ENCODE measurements at places on chromosomes 7 and 10.
A peak's percentile ranks its signal among the peaks of the same experiment; 100 is the strongest.

GRCh38 chr10:71395621-71396020 lies 1.1 kb upstream of the CDH23 start:
- DNase-seq: no peak

- DNase-seq: no peak
Measured at GRCh38 chr10:28853195-28853594, 175.9 kb downstream of the BAMBI start.

GRCh38 chr7:76346097-76346496 lies 12.7 kb downstream of the YWHAG start:
- no peak for DNase-seq

DNA sequence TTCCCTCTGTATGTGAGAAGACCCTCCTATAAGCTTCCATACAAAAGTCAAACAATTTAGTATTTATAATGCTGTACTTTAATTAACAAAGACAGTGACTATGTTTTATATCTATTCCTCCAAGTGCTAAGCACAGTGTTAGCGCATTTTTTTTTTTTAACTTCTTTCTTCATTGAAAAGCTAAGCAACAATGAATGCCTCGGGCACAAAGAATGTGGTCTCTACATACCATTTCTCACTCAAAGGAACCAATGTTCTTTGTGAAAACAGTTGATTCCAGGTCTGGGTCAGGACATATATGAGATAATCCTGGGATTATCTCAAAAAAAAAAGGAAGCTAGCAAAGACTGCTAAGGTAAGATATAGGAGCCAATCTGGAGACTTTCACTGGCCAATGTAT lies 26.2 kb upstream of the REEP3 start:
- no peak for DNase-seq

DNA sequence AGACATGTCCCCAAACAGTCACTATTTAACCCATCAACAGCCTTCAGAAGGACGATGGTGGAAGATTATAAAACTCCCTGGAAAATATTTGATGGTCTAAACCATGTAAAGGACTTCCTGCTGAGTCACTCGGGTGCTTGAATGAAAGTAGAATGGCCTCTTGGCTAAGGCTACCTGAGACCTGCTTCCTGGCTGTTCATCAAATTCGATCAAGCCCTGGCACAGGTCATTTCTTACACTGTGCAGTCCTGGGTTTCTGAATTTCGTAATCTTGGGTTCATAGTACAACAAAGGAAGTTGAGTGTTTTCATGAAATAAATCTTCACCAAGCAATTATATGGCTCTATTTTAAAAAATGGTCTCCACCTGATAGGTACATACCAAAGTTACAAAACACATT lies 260.3 kb upstream of the RNF32 start:
- DNase-seq: no peak

DNA sequence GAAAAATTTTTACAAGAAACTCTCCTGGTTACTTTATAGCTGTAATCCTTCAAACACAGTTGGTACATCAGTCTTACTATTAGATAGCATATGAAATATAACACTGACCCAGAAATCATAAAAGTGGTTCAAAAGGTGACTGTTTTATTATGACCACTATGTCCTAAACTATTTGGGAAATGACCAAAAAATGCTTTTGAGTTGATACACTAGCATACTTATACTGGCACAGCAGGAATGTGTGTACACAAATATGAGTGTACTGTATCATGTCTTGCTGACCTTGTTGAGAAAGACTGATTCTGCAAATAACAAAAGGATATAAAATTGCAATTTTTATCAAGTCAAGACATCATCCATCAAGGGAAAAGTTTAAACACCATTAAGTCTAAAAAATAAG lies 24.3 kb downstream of the CSTF2T start:
- DNase-seq: no peak

- DNase-seq: no peak
Measured at GRCh38 chr7:38211940-38212339, 33.9 kb downstream of the STARD3NL start.

DNA sequence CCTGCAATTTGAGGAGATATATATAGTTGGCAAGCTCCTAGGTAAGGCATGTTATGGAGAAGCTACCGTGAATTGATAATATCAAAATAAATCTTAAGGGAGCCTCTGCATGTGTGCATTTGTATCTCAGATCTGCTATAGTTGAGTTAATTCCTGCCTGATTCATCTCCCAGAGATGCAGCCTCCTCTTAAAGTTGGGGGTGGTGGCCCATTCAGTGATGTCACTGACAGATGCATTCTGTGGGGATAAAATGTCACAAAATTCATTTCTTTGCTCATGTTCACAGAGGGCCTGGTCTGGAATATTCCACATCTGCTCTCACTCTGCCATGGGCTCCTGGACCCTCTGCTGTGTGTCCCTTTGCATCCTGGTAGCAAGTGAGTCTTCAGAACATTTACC lies 185.8 kb upstream of the PRSS1 start:
- no peak for DNase-seq

DNA sequence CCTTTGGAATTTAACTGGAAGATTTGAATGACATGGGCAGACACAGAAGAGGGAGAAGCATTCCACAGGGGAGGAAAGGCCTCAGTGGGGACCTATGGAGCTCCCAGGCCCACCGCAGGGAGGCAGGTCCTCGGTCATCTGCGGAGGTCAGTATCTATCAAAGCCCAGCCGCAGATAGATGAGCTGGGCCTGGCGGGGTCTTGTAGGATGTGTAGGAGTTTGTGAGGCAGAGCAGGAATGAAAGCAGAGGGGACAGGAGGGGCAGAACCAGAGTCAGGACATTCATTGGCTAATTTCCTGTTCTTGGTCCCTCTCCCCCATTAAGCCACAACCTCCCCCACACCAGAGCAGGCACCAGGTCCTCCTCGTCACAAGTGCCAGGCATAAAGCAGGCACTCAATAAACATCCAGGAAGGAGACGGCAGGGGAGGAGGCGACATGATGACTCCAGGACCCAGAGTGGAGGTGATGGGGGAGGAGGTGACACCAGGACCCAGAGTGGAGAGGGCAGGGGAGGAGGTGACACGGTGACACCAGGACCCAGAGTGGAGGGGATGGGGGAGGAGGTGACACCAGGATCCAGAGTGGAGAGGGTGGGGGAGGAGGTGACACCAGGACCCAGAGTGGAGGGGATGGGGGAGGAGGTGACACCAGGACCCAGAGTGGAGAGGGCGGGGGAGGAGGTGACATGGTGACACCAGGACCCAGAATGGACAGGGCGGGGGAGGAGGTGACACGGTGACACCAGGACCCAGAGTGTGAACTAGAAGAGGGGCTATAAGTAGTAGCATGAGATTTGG lies 83.7 kb upstream of the PDGFA start:
- DNase-seq: no peak

- DNase-seq: no peak
Measured at GRCh38 chr7:48563334-48563733, 361.0 kb upstream of the CDC14C start.

DNA sequence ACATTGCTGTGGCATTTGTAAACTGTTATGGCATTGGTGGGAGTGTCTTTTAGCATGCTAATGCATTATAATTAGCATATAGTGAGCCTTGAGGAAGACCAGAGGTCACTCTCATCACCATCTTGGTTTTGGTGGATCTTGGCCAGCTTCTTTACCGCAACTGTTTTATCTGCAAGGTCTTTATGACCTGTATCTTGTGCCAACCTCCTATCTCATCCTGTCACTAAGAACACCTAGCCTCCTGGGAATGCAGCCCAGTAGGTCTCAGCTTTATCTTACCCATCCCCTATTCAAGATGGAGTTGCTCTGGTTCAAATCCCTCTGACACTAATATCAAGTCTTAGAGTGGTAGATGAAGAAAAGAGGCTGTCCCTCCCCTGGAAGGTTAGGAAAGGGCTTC lies 506.2 kb downstream of the GALNT17 start:
- DNase-seq: no peak

GRCh38 chr7:52323202-52323746 lies 712.2 kb upstream of the POM121L12 start:
- DNase-seq: no peak

DNA sequence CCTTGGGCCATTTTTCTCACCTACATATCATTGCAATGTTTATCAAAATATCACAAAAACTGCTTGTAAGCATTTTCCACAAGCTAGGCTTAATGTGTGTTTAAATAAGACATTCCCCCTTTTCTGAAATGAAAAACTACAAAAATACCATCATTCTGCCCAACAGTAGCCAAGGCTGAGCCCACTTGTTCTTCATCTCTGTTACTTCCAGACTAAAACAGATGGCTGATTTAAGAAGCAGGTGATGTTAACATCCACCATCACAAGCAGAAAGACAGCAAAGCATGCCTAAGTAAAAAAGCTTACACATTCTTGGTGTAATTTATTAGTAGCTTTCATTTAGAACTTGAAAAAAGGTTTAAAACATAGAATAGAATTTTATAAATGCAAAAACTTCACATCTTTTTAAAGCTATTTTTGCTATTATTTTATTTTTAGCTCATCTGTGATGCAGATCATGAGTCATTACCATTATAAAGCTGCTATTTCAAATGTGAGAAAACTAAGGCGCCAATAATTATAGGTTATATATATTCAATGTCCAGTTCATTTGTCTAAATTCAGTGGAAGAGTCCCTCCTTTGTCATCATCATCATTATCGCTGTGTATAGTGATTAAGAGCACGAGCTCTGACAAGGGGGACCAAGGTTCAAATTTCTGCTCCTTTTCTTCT lies 109.4 kb downstream of the RELN start:
- no peak for DNase-seq

DNA sequence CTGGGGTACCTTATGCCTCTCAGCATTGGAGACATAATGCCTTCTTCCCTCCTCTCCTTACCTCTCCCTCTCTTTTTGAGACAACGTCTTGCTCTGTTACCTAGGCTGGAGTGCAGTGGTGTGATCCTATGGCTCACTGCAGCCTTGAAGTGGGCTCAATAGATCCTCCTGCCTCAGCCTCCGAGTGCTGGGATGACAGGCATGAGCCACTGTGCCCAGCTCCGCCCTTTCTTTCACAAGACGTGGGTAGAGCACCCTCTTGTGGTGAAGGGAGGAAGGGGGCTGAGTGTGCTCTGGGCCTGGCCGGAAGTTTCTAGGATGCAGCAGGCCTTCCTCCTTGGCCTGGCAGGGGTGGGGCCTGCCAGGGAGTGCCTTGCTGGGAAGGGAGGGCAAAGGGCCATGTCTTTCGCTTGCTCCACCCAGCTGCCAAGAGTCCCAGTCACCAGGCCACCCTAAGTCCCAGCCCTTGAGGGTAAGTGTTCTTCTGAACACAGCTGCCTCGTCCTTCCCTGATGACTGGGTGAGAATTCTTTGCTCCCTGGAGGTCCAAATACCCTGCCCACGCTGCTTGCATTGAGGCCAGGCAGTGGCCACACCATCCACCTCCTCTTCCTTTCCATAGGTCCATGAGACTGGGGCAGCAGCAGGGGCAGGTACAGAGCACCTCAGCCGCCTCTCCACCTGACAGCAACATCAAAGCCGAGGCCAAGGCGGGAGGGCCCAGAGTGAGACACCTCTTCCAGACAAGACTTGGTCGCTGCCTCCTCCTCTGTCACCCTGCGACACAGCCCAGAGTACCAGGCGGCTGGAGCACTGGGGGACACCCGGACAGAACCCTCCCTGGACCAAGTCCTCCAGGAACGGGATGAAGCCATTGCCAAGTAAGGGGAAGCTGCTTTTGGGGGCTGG lies 3.7 kb downstream of the ABHD11 start:
- peak; percentile 67 for DNase-seq

DNA sequence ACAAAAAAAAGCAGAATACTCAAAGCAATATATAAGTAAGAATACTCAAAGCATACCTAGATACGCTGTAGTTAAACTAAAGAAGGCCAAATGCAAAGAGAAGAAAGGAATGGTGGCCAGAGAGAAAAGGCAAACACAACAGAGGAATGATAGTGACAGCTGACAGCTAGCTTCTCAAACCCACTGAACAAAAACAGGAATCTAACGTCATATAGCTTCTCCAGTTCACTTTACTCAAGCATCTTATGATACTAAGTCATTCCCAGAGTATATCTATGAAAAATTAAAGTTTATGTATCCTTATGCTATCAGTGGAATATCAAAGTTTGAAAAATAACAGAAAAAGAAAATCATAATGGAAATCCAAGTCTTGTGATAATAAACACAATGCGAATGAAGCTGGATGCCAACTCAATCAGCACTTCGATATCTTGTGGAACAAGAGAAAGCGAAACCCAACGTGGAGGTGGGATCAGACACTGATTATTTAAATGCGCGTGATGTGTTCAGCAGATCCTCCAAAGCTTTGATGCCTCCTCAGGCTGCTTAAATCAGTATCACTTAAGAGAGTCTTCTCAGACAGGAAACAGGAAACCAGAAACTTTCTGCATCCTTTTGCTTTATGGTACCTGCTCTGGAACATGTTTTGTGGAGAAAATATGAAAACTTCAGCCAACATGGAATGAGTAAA lies 102.8 kb downstream of the PIP4K2A start:
- no peak for DNase-seq

- no peak for DNase-seq
Measured at GRCh38 chr10:11285171-11285570, 267.5 kb downstream of the CELF2 start.

- no peak for DNase-seq
Measured at GRCh38 chr7:158633055-158633956, 45.7 kb upstream of the PTPRN2 start.

DNA sequence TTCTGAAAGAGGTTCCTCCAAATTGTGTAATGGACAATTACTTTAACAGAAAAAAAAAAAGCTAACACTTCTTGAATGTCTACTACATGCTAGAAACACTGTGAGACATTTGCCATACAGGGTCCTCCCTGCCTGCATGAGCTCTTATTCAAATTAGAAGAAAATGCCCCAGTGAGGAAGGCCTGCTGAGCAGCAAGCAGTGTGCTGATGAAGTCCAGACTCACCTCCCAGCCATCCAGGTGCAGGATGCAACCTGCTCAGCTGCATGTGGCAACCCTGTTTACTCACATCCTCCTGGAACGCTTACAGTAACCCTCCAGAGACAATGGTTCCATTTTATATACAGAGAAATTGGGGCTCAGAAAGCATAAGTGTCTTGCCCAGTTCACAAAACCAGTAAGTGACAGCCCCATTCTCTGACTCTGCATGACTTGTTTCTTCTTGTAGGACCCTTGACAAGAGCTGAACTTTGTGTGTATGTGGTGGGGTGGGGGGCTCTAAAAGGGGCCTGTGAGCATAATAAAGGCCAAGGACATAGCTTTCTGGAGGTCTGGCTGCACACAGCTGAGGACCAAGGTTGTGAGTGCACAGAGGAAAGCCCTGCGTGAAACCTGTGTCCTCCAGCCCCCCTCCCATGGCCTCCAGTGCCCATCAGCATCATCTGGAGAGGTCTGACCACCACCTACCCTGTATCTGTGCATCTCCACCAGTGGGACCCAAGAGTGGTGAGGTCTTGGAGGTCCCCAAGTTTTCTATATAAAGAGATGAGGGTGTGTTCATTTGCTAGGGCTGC lies 387.8 kb downstream of the GRID1 start:
- DNase-seq: no peak

GRCh38 chr7:83947260-83947659 lies 247.3 kb downstream of the SEMA3A start:
- DNase-seq: peak; percentile 10

- peak; percentile 27 for DNase-seq
Measured at GRCh38 chr7:134865001-134865845, 85.8 kb downstream of the CALD1 start.

GRCh38 chr7:98126311-98127142 lies 19.9 kb downstream of the LMTK2 start:
- DNase-seq: no peak

- DNase-seq: no peak
Measured at GRCh38 chr7:2592375-2592865, 33.6 kb downstream of the IQCE start.

- no peak for DNase-seq
Measured at GRCh38 chr7:44080118-44080517, 2.2 kb downstream of the POLM start.

- DNase-seq: no peak
Measured at GRCh38 chr10:10967581-10968256, 50.0 kb upstream of the CELF2 start.

GRCh38 chr10:29607576-29607975 lies 27.2 kb downstream of the SVIL start:
- DNase-seq: no peak

Data from inflammatory macrophage treated with lipopolysaccharide for 1 hour (primary cell).